ENCODE measurements at places on chromosomes 4 and X.
A peak's percentile ranks its signal among the peaks of the same experiment; 100 is the strongest.

DNA sequence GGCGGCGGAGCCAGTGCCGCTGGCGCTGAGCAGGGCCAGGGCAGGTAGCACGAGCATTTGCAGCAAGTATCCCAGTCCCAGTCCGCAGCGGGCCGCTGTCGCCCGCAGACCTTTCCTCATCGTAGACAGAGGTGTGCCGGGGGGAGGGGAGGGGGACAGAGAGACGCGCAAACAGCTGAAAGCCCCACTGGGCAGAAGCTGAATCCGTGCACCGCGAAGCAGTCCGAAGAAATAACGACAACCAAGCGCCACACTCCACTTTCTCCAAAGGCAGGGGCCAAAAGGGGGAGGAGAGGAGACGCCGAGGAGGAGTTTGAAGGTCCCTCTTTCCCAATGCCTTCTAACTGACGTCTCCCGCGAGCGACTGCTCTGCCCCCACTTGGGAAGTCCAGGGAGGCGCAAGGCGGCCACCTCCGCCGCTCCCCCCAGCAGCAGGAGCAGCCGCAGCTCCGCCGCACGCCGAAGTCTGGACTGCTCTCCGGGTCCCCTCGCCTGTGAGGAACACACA is at the start of gene UNC5C:
Gene UNC5C, minus strand, starts transcription at position 236 of the 508 bp plus-strand sequence.
- no peak for DNase-seq

- peak; percentile 19 for DNase-seq
Measured at GRCh38 chr4:83536362-83537272, 709 bp downstream of the GPAT3 start.

DNA sequence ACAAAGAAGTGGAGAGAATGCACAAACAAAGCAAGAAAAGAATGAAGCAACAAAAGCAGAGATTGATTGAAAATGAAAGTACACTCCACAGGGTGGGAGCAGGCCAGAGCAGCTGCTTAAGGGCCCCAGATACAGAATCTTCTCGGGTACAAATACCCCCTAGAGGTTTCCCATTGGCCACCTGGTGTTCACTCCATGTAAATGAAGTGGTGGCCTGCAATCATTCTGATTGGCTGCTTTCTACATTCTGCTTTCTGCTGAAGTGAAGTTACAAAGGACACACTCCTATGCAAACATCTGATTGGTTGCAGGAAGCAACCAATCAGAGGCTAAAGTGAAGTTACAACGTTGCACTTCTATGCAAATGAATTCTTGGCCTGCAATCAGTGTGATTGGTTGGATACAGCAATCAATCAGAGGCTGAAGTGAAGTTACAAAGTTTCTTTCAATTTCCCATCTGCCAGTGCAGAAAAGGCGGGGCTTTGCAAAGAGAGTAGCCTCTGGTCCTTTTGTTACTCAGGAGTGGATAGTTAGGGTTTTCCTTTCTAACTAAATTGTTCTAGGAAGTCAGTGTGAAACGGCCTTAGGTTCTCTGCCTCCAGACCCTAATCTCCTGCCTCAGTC is 19.0 kb upstream of the GPC4 start:
- DNase-seq = no peak

DNA sequence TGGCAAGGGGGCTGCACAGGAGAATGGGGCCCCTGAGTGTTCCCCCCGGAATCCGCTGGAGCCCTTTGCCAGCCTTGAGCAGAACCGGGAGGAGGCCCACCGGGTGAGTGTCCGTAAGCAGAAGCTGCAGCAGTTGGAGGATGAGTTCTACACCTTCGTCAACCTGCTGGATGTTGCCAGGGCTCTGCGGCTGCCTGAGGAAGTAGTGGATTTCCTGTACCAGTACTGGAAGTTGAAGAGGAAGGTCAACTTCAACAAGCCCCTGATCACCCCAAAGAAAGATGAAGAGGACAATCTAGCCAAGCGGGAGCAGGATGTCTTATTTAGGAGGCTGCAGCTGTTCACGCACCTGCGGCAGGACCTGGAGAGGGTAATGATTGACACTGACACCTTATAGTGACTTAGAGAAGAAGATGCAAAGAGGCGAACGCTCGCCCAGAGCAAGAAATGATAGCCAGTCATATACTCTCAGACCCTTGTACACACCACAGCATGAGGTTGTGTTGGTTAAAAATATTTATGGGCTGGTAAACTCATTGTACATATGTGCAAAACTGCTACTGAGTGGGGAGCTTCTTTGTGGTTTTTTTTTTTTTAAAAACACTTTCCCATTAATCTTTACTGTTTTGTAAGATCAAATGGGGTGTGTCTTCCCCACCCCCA is 52.5 kb downstream of the JADE1 start:
- no peak for DNase-seq
